Kidney (tissue), 22 donors: ENCODE measurements at places on chromosomes 6 and 20.
A peak's percentile ranks its signal among the peaks of the same experiment; 100 is the strongest.

- DNase-seq, result no peak
These were observed 63.4 kb downstream of the RPP40 start for GRCh38 chr6:4940416-4940815.

DNA sequence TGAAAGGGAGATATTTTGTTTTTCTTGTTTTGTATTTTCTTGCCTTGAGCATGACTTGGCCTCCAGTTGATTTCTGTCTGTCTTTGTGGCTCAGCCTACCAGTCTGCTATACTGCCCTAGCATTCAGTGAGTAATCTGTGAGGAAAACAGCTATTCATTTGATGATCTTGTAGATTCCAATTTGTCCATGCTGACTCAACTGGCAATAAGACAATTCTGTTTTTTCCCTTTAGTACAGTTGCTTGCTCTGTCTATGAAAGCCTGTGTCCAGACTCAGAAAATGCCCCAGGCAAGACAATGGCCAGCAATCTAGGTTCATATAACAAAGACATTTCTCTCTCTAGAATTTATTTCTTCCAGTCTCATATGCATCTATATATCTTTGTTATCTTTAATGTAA is 10.9 kb upstream of the SOX4 start:
- no peak for DNase-seq

- no peak for DNase-seq
These were observed 686 bp downstream of the COL12A1 start for GRCh38 chr6:75204959-75205775.

DNA sequence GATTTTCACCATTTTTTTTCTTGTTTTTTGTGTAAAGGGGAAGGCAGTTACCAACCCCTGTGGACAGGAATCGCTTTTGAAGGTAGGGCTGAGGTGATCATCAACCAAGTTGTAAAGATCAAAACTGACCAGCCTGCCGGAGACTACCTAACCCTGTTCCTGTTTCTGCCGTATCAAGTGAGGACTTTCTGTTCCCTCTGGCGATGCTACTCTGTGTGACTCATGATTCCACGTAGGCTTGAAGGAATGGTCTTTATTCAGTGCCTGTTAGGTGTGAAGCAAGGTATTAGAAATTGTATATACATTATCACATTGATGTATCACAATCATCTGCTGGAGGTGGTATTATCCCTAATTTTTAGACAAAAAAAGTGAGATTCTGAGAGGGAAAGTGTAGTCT is 161.3 kb downstream of the SOX4 start:
- no peak for DNase-seq

GRCh38 chr6:49514571-49515484 is 15.1 kb downstream of the GLYATL3 start:
- DNase-seq, result no peak

DNA sequence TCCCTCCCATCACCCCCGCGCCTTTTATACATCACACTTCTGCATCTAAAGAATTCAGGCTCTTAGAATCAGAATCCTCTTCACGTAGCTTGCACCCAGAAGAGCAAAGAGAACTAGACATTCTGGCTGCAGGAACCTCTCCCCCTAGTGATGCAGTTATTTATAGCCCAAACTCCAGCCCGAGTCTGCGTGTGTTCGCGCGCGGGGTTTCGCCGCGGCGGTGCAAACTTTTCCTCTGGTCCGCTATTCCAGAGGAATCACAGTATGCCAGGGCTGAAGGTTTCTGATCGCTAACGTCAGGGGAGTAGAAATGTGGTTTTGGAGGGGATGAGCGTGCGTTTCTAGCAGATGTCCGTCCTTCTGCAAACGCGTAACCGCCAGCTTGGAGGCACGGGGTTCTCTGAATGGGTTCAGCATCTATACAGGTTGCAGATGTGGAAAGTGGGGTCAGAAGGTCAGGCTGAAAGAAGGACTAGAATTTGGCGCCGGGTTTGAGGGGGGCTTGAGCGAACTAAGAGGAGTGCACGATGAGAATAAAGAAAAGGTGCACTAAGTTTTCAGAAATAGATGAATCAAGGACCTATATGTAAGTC is 1.8 kb downstream of the EPHA7 start:
- DNase-seq, result peak; percentile 78

GRCh38 chr6:159959976-159960384 is 8.9 kb upstream of the IGF2R start:
- DNase-seq, result no peak

GRCh38 chr20:46994341-46994740 is 99.7 kb downstream of the EYA2 start:
- DNase-seq, result no peak

- DNase-seq, result no peak
These were observed 8.8 kb downstream of the DDRGK1 start for GRCh38 chr20:3195590-3196237.

DNA sequence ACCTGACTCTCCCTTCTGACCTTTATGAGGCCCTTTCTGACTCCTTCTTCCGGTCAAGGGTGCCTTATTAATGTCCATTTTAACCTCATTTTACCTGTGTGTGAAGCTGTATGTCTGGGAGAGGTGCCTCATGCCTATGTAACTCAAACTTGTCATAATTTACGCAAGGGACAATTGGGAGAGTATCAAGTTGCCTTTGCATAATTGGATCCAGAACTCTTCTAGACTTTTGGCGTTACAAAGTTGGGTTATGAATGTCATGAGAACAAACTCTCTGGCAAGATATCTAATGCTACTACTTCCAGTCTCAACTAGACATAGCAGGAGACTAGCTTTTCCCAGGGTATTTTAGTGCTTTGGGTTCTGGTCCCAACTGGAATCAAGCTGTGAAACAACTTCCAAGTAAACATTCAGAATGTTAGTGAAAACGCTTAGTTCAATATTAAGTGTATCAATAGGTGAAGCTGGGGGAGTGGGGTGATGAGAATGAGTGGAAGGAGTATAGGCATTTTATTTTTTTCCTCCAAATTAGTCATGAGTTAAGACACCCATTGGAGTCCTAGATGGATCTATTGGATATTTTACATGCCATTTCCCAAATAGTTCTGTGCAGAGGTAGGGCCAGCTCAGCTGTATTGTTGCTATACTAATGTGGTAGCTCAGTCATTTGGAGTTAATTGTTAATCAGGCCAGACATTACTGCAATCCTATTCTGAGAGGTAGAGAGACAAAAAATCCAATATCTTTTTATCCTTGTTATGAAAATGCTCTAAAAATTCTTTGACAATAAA is 159.9 kb downstream of the TFAP2B start:
- DNase-seq, result no peak

GRCh38 chr6:18212231-18212630 is 52.1 kb downstream of the DEK start:
- DNase-seq, result no peak

- DNase-seq, result no peak
These were observed 3.5 kb downstream of the SOBP start for GRCh38 chr6:107493158-107494057.

DNA sequence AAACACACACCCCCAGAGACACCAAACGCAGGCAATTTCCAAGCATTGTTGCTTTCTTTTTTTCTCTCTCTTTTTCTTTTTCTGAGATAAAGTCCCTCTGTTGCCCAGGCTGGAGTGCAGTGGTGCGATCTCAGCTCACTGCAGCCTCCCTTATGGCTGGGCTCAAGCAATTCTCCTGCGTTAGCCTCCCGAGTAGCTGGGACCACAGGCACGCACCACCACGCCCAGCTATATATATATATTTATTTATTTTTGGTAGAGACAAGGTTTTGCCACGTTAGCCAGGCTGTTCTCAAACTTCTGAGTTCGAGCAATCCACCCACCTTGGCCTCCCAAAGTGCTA is 14.0 kb upstream of the SRSF3 start:
- no peak for DNase-seq

GRCh38 chr20:20594171-20594530 is 118.3 kb downstream of the RALGAPA2 start:
- no peak for DNase-seq

DNA sequence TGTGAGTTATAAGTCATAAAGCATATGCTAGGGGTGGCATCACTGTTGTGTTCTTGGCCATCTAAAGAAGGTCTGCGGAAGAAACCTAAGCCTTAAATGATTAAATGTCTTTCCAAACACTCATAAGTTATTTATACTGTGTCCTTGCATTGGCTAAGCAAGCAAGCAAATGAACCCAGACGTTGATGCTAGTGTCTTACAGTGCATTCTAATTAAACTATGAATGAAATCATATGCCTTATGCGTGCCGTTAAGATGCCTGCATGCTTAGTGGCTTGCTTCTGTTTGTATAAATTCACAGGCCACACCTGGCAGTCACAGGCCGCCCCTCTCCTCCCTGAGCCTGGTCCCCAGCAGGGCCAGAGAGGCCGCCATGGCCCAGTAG is 49.9 kb downstream of the RIN2 start:
- DNase-seq, result no peak

DNA sequence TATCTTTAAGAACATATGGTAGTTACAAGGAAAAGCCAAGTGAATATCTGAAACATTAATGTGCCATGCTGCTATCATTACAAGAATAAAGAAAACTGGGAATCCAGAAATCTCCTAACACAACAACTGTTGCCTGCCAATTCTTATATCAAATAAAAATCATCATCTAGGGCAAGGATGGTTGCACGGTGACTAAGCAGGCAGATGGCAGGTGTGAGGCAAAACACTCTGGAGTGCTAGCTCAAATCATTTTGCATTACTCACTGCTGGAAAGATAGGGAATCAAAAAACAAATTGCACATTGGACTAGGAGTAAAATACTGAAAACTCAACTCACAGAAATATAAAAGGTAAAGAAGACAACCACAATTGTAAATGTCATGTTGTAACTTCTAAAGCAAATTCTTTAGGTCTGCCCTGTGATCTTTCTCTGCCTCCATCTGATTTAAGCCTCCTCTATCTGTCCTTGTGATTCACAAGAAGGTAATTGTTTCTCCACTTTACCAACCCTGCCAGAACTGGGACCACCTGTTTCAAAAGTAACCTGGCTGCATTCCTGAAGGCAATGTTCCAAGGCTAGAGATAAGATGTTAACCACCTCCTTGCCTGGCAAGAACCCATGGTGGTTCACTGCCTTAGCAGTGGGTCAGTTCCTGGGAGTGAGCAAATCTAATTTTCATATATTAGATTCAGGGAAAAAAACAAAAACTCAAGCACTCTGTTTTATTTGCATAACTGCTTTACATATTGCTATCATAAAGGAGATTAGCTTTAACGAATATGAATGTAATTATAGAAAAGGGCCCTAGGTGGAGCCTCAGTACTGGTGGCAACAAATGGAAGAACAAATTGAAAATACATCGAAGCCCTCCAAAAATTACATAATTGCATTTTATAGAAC is 33.1 kb upstream of the LCA5 start:
- DNase-seq, result peak; percentile 63

GRCh38 chr6:166236596-166236995 is 68.9 kb upstream of the TBXT start:
- no peak for DNase-seq

DNA sequence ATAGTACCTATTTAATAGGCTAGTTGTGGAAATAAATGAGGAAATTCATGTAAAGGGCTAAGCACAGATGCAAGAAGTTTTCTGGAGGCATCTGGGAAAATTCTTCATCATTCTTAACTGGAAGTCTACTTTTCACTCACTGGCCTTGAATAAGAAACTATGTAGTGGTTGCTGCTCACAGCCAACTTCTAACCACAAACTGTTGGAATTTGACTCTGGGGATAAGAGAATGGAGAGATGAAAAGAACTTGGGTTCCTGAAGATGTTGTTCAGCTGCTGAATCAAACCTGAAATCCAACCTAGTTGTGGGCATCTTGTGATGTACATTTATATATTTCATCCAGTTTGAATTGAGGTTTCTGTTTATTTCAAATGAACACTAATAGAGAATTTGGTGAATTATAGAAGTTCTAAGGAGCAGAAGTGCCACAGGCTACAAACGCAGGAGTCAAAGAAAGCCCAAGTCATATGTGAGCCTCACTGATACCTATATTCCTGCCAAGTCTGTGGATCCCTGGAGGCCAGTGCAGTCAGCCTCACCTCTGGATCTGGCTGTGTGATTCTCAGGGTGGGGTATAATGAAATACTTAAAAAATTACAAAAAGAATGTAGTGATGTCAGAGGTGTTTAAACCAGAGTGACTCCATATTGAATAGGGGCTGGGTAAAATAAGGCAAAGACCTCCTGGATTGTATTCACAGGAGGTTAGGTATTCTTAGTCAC is 18.7 kb upstream of the MEI4 start:
- DNase-seq, result no peak

DNA sequence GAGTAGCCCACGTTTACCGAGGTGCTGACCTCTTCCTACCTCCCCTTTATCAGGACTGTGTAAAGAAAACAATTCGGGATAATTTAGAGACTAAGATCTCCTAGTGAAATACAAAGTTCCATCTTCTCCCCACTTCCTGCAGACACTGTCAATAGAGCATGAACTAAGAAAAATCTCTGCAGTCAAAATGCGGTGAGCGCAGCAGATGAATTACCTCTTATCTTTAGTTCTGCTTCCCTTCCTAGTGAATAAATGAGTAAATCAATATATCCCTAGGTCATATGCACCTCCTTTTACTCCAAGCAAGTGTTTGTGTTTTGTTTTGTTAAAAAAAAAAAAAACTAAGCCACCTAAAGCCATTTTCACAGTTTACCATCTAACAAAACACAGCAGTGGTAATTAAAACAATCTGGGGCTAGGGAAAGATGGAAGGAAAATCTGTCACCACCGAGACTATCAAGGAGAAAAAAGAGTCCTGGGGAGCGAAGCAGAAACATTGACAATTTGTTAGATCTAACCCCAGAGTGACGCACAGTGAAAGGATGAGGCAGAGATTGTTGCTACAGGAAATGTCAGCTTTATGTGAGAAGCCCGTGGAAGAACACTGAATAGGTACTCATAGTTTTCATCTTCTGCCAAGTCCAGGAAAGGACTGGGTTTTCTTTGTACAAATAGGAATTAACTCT is 159.4 kb upstream of the SPTLC3 start:
- DNase-seq, result no peak

DNA sequence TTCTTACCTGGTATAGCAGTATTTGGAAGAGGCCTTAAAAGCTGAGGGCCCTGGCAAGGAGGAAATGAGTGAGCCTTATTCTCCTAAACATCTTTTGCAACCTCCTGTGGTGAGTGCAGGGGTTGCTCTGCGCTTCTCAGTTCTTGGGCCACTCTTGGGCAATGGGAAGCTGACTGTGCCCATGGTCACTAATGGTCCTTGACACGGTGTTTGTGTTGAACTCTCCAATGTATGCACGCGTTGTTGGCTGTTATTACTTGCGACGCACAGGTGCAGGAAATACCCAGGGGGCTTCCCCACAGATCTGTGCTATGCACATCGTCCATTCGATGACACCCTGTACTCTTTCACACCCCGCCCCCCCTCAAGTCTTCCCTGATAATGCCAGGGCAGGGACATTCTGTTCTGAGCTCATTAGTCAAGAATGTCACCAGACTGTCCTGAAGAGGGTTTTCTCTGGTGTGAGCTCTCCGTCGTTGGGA is 79.7 kb downstream of the EDN1 start:
- DNase-seq, result no peak

- no peak for DNase-seq
These were observed 60.8 kb upstream of the RPS6KA2 start for GRCh38 chr6:166687879-166688205.
